NCI-H524 treated with DMSO at 0.1 percent for 48 hours (cell line): ENCODE measurements at places on chromosomes 2 and 18.

GRCh38 chr2:35790292-35790691 is 565.3 kb upstream of the CRIM1 start:
- DNase-seq: no peak

DNA sequence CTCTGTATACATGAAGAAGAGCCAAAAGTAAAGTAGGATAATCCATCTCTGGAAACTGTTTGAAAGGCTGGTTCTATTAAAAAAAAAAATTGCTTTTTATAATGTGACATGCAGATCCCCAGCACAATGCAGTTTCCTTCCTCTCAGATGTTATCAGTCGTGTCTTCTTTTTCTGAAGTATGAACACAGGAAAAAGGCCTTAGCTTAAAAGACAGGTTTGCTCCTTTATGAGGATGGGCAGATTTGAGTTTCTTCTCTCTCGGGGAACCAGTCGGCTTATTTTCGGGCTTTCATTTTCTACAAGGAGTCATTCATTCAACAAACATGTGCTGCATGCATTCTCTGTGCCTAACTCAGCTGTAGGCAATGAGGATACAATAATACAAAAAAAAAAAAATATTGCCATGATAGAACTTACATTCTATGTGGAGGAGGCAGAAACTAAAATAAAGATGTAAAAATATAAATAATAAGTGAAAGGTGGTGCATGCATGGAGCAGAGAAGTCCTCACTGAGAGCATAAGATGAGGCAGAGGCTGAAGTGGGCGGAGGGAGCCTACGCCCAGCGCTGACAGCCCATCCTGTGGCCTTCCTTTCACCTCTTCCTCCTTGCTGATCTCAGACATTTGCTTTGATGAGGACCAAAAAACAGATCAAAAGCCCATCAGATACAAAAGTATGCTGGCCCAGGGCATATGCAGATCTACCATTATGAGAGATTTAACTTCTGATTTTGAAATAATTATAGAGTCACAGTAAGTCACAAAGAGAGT is at the start of gene CD226:
TSS of gene CD226 (minus strand) at position 513 of the 773 bp plus-strand sequence. CDS start at position 46, 467 bp downstream.
- DNase-seq: no peak

- DNase-seq: no peak
Observed at GRCh38 chr2:51789918-51790317, 758.0 kb upstream of the NRXN1 start.

DNA sequence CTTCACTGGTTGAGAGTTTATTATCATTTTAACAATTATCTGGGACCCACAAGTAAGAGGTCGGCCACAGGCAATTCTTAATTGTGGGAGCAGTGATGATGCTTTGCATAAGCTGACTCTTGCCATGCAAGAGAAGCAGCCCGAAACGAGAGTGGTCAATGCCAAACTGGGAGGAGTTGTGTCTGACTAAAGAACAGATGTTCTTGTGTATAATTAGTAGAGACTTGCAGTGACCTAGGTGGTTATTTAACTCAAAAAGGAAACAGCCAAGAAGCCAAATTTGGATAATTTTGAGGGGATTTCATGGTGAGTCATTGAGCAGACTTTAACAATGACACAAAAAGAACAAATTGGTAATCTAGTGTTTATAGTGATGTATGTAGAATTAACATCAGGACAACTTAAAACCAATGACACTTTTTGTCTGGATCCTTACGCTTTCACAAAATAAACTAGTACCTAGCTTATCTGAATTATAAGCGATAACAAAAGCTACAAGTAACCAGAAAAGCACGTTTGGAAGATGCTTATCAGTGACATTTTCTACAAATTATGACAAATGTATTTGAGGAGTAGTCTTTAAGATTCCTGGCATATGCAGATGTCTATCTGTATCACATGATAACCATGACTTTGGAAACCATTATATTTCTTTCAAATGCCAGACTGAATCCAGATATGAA is 184.7 kb upstream of the DLGAP1 start:
- DNase-seq: no peak

GRCh38 chr2:200622106-200622505 is 36.3 kb downstream of the AOX1 start:
- no peak for DNase-seq

DNA sequence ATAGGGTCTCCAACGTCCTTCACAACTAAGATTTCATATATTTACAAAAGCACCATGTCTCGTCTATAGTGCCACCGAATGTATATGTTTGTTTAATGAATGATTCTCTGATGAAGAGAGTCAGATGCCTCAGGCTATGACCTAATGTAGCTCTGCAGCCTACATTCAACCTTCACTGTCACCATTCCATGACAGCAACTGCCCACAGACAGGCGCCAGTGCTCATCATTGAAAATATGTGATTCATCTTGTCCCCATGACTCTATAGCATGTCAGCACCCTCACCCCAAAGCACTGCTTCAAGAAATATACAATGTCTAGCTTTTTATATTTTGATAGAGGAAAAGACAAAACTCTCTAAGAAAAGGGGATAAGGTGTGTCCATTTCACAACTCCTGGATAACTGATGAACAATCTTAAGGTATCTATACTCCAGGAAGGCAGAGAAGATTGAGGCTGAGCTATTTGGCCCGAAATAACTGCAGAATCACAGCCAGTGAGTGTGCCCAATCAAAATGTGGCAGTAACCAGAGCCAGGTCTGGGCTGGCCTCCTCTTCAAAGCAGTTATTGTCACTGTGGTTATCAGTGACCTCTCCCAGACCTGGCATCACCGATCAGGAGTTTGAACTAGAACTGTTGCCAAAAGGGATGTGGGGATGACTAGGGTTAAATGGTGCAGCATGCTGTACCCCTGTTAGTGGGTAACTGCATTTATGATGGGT is 246.6 kb downstream of the SETBP1 start:
- no peak for DNase-seq

GRCh38 chr2:61775956-61776570 is 77.8 kb downstream of the FAM161A start:
- no peak for DNase-seq

- DNase-seq: no peak
Observed at GRCh38 chr18:74804677-74805076, 207.0 kb downstream of the ZNF407 start.

DNA sequence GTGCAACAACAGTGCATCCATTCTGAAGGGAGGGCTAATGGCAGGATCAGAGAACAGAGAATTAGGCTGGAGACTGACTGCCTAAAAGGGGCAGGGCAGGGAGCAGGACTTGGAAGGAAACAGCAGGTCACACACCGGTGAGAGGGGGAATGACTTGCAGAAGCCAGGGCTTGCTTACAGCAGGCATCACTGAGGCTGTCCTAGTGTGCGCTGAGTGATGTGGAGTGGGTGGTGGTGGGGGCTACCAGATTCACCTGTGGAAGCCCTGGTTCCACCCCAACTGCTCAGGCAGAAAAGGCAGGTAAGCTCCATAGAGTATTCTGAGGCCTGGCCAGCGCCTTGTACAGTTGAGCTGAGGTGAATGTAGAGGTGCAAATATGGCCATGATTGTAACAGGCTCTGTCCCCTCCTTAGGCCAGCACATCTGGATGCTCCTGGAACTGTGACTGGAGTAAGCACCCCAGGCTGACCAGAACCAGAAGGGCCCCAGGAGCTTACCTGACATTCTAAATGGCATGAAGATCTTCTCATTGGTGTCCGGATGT is 49.4 kb downstream of the SFXN5 start:
- DNase-seq: no peak

- no peak for DNase-seq
Observed at GRCh38 chr2:179571252-179571651, 290.2 kb downstream of the ZNF385B start.

GRCh38 chr2:121626777-121627524 is 22.3 kb downstream of the CLASP1 start:
- DNase-seq: no peak

DNA sequence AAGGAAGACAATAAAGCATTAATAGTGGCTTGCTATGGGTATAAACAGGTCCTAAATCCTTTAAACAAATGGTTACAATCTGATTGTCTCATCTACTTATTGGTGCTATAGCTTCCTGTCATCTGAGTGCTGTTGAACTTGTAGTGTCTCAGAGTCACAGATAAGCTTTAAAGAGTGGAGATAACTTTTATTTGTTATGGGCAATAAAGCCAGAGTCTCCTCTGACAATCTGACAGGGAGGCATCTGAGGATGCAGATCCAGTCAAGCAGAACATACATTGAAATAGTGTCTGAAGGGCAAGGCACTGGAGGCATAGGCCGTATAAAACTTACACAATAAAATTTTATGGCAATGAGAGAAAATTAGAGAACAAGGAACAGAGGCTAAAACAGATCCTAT is 1132.4 kb upstream of the CDH2 start:
- DNase-seq: no peak

DNA sequence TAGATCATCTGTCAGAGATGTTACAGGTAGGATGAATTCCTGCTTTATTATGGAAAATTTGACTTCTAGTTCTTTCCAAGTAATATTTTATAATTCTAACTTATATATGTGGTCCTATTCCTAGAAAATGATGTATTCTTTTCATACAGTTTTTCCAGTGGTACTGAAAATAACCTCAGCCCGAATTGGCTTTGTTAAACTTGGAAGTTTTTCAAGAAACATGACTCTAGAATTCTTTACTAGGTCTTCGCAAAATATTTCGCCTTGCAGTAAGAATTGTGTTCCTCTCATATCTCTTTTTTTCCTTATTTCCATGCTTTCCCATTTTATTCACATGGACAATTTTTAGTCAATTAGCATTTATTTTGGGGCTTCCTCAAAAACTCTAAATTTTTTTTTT is 60.5 kb downstream of the BMPR2 start:
- no peak for DNase-seq

GRCh38 chr2:69646714-69647113 is 3.2 kb upstream of the AAK1 start:
- no peak for DNase-seq

DNA sequence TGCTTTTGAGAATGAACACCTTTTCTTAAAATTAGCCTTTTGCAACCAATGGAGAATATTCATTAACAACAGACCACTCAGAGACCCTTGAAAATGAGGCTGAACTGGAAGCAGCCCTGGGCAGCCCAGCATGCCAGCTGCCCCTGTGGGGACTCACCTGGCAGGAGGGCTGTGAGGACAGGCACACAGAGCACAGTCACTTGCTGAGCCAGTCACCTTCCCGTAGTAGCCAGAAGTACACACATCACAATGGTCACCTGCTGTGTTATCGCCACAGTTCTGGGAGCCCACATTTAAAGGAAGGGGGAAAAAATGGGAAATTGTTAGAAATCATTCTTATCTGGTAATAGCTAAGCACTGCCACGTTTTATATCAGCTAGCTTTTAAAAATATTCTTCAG is 115.5 kb downstream of the LAMA1 start:
- no peak for DNase-seq

DNA sequence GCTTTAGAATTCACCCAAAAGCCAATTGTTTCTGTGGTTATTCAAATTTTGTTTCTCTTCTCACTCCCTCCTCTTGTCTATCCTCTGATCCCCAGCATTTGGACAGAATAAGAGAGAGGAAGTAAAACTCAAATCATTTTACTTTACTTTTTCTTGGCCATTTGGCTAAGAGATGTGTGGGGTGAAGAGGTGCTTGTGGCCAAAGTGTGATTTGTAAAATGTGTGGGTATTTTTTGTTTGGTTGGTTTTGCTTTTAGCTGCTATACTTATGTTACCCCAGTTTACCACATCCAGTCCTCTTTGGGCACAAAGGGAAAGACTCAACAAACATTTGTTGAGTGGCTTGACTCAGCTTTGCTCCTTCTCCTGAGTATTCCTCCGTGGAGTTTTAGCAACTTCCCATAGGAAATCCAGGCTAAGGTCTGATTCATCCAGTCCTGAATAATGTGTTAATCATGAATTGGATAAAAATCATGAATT is 109.1 kb upstream of the CYP1B1 start:
- DNase-seq: no peak

GRCh38 chr18:74465775-74466174 is 8.7 kb upstream of the DIPK1C start:
- DNase-seq: no peak
